ENCODE measurements at places on chromosomes 7 and 10. TPM values are rescaled to one million over a fixed set of nuclear protein-coding genes. Genes with fewer than 3 reads are reported as not detected.

PLEKHS1 gene
- total RNA-seq, result not detected

SH2D4B gene
- not detected for total RNA-seq

FIGNL1 gene
- total RNA-seq, result 27.8 TPM

DOCK1 gene
- total RNA-seq, result not detected

HTR5A gene
- total RNA-seq, result not detected

SPDYE2 gene
- not detected for total RNA-seq

PSMC2 gene
- 69.4 TPM for total RNA-seq

PTN gene
- not detected for total RNA-seq

TPST1 gene
- 3.6 TPM for total RNA-seq

MMD2 gene
- not detected for total RNA-seq

SERPINE1 gene
- not detected for total RNA-seq

SMURF1 gene
- 16.7 TPM for total RNA-seq

PDE1C gene
- total RNA-seq, result not detected
